NCI-H1417 (cell line): ENCODE measurements at places on chromosomes 5 and 9.

GRCh38 chr5:78286290-78286689 is 8.2 kb downstream of the AP3B1 start:
- no peak for DNase-seq

DNA sequence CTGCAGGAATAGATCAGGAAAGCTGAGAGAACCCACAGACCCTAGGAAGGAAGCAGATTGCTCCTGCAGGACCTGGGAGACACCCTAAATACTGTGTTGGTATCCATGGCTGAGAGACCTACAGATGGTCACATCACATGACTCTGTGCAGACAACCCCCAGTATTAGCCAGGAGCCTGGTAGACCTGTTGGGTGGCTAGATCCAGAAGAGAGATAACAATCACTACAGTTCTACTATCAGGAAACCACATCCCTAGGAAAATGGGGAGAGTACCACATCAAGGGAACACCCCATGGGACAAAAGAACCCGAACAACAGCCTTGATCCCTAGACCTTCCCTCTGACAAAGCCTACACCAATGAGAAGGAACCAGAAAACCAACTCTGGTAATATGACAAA is 24.2 kb upstream of the MELK start:
- no peak for DNase-seq

DNA sequence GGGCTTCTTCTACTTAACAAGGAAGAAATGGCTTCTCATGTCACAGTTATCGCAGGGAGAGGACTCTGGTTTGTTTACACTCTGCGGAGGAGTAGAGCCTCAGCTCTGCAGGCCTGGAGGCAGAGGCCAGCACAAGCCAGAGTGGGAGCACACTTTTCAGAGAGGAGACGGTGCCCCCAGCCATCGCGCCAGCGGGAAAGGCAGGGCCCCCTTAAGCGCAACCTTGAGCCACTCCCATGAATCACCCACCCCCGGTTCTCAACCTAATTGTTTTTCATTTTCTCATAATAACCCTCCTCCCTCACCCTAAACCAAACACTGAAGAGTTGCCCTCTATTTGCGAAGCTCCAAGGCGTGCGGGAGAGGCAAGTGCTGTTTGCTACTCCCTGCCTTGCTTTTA is 208.4 kb upstream of the TBCA start:
- peak; percentile 51 for DNase-seq

DNA sequence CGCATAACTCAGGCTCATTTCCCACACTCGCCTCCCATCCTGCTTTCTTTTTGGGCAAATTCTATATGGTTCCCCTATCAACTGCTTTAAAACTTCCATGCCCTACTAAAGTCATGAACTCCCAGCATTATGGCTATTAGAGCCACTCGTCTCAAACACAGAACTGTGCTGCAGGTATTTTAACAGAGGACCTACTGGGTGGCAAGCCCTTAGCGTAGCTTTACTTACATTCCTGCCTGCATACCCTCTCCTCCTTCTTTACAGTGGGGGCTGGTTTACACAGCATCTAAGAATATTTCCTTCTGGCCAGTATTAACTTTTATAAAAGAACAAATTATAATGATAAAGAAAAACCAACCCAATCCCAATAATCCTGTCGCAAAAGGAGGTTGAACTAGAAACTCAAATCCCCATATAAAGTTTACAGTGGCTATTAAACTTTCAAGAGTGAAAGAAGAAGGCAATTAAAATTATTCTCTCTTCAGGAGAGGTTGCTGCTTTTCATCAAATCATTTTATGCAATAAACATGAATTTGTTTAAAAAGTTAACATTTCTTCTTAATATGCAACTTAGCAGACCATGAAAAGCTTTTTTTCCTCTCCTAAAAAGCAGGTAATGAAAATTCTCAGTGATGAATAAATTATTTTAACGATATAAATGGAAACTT is 100.6 kb downstream of the ELAVL2 start:
- DNase-seq = no peak

DNA sequence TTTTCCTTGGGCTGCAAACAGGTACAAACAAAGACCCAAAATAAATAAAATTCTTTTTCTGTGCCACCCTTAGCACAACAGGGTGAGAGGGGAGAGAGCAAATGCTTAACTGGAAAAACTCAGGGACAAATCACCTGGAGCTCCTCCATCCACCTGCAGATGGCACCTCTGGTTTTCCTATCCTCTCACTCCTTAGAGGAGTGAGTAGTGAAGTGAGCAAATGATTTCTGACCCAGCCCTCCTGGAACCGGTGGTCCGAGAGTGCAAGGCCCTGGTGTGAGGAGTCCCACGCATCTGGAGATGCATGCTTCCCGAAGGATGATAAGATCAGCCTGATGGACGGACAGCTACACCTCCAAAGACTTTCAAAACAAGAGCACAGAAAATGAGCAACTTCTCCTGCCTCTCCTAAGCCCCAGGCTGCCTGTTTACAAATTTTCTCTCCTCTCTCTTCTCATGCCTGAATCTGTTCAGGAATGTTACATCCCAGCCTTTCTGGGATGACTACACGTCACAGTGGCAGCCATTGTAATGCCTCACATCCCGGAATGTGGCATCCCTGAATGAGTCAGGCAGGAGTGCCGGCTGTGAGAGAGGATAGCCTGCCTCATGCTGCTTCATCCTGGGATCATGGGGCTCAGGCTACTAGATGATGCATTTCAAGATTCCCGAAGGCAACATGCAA is 86.4 kb downstream of the ADRB2 start:
- no peak for DNase-seq

DNA sequence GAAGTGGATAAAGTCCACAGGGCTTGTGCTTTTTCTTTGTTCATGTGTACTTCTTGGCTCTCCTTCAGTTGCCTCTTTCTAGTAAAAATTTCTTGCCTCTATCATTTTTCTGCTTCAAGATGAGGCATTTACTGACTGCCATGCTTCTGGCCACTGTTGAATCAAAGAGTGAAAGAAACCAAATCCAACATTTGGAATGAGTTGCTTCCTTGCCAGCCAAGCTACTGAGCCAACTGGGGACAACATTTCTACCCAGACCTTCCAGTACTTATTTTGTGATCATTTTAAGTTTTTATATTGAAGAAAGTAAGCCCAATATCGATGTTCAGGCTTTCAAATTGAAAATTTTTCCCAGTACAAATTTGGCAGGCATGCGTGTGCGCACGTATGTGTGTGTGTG is 73.2 kb downstream of the SNCAIP start:
- no peak for DNase-seq

- no peak for DNase-seq
Observed at GRCh38 chr9:126248680-126249079, 77.9 kb upstream of the MVB12B start.

- no peak for DNase-seq
Observed at GRCh38 chr9:128323791-128324190, 1.2 kb downstream of the COQ4 start.

- DNase-seq = peak; percentile 74
Observed at GRCh38 chr5:176360894-176361436, 599 bp downstream of the KIAA1191 start.

DNA sequence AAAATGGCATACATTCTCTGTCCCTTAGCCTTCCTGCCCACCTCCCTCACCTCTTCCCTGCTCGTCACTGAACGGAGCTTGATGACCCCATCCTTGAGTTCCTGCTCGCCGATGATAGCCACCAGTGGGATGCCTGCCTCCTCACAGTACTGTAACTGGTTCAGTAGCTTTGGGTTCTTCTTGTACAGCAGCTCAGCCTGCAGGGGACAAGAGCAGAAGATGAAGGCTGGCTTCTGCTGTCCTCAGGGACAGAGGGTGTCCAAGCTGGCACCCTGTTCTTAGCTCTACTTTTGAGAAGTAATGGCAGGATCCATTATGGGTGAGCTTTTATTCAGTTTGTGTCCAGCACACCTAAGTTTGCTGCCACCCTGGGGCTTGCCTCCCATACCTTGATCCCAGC is 1.3 kb upstream of the DND1 start:
- DNase-seq = no peak

GRCh38 chr9:93098236-93098946 is 2.4 kb downstream of the CARD19 start:
- DNase-seq = no peak

DNA sequence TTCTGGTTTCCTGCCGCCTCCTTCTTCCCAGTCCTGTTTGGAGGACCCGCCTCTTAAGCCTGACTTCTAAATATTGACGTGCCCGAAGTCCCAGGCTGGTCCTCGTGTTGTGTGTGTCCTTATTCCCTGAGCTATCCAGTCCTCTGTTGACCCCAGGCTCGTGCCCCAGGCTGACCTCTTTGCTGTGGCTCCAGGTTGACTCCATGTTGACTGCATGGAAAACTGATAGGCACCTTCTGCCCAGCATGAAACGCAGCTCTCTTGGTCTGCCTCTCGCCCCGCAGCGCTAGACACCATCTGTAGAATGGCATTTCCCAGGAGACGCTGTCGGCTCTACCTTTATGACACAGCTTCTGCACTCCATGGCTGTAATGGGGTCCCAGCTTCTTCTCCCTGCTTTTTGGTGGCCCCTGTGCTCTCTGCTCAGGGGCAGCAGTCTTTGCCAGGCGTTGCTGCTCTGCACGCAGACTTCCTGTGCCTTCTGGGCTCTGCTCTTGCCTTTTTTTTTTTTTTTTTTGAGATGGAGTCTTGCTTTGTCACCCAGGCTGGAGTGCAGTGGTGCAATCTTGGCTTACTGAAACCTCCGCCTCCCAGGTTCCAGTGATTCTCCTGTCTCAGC is 28.4 kb downstream of the EHMT1 start:
- no peak for DNase-seq

- no peak for DNase-seq
Observed at GRCh38 chr9:123389070-123389469, 33.1 kb downstream of the CRB2 start.

DNA sequence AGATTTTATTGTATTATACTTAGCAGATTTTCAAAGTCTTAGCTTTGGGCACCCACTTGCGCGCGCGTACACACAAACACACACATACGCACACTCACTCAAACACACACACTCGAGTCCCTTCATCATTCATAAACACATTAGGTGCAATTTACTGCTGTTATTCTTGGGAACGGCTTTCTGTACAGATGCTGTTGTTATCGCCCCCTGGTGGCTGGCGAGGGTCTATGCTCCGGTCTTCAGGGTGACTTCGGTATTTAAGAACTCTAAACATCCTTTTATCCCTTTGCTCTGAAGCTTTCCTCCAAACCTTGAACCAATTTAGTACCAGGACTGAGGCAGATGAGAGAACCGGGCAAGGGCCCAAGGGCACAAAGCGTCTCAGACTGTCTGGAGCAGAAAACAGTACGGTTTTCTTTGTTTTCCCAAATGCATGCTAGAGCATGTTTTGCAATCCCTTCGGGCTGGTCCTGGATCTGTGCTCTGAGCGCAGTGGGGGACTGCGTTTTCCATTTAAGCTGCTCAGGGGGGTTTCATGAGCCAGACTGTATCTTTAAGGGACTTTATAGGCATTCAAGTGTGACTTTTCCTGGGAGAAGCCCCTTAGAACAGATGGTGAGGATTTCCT is 1.7 kb upstream of the SLIT3 start:
- DNase-seq = peak; percentile 4

DNA sequence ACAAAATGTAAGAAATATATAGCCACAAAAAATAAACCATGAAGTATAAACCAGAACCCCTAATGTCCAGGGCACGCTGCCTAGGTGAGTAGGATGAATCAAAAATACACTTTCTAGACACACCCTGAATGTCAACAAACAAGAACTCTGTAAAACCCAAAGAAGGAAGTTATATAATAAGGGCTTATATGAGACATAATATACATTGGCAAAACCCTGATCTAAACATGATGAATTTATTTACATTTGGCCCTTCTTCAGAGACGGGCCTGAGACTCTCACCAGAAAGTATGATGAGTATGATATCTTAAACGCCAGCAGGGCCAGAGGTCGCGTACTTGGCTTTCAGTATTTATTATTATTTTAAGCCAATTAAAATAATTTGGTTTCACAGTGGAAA is 125.1 kb upstream of the FST start:
- no peak for DNase-seq

GRCh38 chr5:150056075-150056443 is 30.3 kb downstream of the CSF1R start:
- DNase-seq = no peak

DNA sequence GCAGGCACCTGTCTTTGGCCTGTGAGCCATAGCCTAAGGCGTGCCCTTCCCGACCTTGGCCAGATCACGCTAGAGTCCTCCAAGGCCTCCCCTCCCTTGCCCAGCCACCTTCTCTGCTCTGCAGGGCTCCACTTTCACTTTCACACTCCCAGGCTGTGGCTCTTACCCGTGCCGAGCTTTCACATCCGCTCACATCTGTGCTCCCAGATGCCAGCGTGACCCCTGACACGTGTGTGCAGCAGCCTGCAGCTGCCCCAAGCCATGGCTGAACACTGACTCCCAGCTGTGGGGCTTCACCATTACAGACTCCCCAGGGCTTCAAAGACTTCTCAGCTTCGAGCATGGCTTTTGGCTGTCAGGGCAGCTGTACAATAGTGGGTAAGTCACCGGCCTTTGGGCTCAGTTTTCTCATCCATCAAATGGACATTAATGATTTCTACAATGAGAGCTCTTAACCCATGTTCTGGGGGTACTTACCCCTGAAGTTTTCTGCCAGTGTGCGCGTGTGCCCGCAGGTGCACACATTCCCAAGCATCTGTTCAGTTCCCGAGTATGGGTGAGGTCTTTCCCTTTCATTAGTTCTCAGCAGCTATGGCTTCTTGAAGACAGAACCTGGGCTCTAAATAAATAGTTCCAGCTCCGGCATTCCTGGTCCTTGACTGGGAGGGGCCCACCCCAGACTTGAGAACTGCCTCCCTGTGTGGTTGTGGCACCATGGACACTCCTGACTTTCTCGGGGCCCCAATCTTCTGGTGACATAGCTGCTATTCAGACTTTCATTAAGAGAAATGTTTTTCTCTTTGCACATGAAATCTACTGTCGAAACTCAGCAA is 118.6 kb downstream of the RGS3 start:
- no peak for DNase-seq

GRCh38 chr5:180166176-180166575 is 42.8 kb downstream of the RASGEF1C start:
- DNase-seq = no peak

DNA sequence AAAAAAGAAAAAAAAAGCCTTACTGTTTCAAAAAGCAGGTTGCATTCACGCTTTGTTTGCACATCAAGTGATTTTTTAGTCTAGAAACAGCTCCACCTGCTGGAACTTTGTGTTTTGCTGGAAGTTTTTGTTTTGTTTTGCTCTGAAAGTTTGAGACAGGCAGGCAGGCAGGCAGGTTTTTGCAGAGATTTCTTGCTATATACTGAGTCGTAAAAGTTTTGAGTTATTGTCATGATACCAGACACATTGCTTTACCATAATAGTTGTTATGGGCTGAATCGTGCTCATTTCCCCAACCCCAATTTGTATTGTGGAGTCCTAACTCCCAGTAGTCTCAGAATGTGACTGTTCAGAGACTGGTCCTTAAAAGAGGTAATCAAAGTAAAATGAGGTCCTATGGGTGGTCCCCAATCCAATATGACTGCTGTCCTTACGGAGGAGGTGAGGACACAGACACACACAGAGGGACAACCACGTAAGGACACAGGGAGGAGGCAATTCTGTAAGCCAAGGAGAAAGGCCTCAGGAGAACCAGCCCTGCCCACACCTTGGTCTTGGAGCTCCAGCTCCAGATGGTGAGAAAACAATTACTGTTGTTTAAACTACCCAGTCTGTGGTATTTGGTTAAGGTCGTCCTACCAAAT is 20.9 kb downstream of the OR2Y1 start:
- DNase-seq = peak; percentile 34
